ENCODE measurements at places on chromosomes 3 and 15. TPM values are rescaled to one million over a fixed set of nuclear protein-coding genes. Genes with fewer than 3 reads are reported as not detected.

DNA sequence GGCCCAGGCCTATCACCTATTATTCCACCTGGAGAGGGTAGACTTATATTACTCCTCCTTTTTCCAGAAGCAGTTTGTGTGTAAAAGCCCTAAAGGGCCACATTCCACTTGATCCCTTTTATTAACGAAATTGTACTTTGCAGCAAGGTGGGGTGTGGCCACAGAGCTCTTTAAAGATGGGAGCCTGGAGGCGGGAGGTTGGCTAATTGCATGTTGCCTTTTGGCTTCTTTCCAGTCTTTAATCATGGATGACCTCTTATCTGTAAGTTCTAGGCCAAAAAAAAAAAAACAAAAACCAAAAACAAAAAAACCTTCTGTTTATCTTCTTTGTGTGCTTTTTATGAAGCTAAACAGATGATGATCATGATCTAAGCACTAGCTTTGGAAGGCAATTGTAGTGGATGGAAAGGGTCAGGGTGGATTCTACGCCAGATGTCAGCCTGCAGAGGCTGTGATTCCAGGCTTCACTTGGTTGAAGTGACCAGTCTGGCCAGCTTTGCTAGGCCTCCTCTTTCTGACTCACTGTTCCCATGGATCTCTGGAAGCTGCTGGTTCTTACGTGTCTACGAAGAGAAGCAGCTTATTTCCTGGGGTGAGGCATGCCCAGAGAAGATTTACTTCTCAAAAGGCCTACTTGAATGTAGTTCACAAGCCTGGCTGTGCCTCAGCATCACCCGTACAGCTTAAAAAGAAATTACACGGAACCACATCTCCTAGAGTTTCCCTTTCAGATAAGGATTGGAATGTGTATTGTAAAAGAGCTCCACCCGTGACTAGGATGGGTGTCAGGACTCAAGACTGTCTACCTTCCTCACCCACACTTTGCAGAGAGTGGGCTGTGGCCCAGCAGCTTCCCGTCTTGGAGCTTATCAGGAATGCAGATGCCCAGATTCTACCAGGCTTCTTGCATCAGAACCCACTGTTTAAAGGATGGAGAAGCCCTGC lies 330.9 kb upstream of the C2CD4B start:
- DNase-seq, result no peak

DNA sequence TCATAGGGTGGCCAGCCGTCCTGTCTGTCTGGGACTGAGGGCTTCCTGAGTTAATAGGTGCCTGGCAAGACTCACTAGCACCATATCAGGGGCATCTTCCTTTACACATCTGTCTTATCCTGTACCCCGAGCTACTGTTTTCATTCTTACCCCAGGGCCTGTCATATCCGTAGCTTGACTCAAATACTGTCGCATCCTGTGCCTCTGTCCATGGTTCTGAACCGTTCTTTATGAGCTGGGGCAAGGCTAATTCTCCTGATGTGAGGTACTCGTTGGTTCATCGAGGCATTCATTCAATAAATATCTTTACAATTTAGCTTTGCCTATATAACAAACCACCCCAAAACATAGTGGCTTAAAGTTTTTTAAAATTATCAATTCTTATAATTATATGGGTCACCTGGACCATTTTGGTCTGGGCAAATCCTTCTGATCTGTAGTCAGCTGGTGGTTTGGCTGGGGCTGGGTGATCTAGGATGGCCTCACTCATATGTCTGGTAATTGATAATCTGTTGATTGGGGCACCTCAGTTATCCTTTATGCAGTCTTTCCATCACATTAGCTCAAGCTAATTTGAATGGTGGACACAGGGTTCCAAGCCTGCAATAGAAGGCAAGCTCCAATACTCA lies 121.2 kb downstream of the TLE3 start:
- no peak for DNase-seq

GRCh38 chr3:49513494-49514124 lies 40.7 kb upstream of the BSN start:
- DNase-seq, result no peak

GRCh38 chr15:65841121-65841930 lies 28.0 kb upstream of the RAB11A start:
- no peak for DNase-seq

Gene GAP43
- total RNA-seq, result 1.1 TPM

Gene SLC9A9
- total RNA-seq, result 18.2 TPM

Gene PRR20G
- not detected for total RNA-seq
